ENCODE measurements at places on chromosomes 7 and 10. TPM values are rescaled to one million over a fixed set of nuclear protein-coding genes. Genes with fewer than 3 reads are reported as not detected.
A peak's percentile ranks its signal among the peaks of the same experiment; 100 is the strongest.

DNA sequence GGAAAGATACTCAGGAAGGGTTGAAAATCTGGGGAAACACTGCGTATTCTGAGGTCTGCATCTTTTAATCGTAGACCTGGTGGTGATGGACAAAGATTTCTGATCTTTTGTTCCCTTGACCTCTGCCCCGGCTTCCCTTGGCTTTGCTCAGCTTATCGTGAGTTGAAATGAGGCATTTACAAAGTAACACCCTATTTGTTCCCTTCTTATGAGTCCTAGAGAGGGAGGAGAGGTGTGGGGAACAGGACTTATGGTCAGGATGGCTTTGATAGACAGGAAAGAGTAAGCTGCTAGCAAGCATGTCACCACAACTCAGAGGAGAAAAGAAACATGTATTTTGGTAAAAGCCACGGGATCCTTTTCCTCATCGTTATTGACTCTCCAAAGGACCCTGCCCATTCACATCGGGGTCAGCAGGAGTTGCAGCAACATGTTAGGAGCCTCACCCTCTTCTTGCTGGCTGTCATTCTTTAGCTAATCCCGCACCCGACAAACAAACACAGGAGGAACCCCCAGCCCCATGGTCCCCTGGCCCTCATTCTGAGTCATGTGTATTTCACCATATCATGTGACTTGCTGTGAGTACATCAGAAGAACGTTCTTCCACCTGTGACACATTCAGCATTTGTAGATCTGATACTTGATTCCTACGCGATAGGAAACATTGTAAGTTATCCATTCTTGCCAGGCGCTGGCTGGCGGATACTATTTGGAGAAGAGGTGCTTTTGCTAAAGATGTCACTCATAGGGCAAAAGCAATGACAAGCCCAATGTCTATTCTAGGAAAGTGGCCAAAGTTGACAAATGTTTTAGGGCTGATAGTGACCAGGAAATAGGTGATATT is 170.1 kb downstream of the RTKN2 start:
- no peak for DNase-seq

DNA sequence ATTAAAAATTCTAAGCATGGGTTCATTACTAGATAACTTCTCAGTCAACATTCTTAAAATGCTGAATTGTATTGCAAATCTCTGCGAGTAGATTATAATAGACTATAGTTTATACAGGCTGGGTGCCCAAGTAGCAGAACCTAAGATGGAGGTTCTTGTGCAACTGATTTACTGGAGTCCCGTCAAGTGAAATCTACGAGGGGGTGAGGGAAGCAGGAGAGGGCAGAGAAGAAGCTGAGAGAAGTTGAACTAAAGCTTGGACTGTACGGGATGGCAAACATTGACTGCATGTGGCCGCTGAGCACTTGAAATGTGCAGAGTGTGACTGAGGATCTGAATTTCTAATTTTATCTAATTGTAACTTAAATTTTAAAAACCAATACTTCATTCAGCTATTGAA is 124.5 kb downstream of the CTNNA3 start:
- no peak for DNase-seq

SKIDA1 gene
- 1.2 TPM for total RNA-seq

SLC25A13 gene
- 27.3 TPM for total RNA-seq

GRCh38 chr10:122113945-122114747 is 125.2 kb downstream of the TACC2 start:
- DNase-seq, result no peak

DNA sequence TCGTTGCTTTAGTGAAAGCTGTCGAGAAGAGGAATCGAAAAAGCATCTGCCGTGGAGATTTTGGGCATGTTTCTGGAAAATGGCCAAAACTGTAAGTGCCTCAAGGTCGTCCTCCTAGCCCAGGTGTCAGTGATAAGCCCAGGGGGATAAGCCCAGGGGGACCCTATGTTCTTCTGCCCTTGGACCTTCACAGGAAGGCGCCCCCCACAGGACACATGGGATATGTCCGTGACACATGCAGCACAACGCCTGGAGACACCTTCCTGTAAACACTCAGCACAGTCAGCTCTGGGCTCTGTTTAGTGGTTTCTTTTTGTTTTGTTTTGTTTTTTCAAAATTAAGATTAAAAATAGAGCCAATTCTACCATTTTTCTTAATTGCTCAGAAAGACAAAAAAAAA is 272.7 kb downstream of the KLF6 start:
- no peak for DNase-seq

GRCh38 chr10:119095640-119096039 is 8.3 kb upstream of the DENND10 start:
- no peak for DNase-seq

GRCh38 chr7:84025332-84025927 is 169.2 kb downstream of the SEMA3A start:
- DNase-seq, result peak; percentile 78

DNA sequence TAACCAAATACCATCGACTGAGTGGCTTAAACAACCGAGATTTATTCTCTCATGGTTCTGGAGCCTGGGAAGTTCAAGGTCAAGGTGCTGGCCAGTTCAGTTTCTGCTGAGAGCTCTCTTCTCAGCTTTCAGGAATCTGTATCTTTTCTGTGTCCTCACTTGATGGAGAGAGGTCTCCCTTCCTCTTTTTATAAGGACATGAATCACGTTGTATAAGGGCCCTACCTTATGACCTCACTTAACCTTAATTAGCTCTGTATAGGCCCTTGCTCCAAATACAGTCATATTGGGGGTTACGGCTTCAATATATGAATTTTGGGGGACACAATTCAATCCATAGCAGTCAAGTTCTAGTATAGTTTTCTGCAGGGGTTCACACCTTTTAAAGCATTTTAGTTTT is 135.2 kb upstream of the ADO start:
- DNase-seq, result no peak

ENKUR gene
- total RNA-seq, result not detected

PNLIPRP3 gene
- total RNA-seq, result not detected

DDC gene
- not detected for total RNA-seq

DNA sequence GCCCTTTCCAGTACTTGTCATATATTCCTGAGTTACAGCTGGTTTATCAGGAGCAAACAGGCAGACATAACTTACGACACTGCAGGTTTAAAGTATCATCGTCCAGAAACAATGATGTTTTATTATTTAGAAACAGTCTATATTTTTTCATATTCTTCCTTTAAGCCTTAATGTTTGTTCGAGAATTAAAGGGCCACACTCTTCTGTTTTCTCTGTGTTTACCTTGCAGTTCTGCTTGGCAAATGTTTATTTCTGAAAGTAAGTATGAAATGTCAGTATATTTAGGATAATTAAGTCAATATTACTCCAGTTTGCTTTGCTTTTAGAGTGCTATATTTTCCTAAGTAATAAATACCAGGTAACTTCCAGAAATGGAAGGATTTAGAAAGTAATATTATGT is 115.1 kb downstream of the VTI1A start:
- no peak for DNase-seq

CCL24 gene
- not detected for total RNA-seq

CNNM2 gene
- 7.3 TPM for total RNA-seq

DNA sequence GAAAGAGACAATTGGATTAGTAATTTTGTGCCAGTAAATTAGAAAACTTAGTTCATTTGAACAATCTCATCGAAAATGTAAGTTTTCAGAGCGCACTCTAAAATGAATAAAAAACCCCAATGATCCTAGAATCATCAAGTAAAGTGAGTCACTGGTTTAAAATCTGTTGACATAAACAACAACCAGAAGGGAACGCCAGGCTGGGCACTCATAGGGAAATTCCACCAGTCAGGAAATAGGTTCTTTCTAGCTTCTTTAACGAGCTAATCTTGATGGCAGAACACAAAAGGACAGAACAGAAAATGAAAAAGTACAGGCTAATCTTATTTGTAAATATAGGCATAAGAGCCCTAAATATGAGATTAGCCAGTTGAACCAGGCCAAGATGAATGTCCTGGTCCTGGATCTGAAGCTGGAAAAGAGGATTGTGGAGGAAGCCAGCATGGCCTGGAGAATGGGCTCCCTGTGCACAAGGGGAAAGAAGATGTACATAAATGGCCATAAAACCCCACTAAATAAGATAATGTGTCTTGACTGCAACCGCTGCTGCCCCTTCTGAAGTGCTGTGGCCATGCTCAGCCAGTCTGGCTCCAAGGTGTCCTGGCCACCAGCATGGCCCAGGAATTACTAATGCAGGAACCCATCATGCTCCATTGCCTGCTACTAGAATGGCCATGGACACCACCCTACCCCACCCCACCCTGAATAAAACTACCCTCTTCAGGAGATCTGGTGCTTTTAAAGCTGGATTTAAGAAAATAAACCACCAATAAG is 114.0 kb downstream of the WDFY4 start:
- no peak for DNase-seq

SCIN gene
- 0.29 TPM for total RNA-seq

MYO3A gene
- total RNA-seq, result 0.42 TPM

GRCh38 chr7:73734619-73735527 is 3.7 kb downstream of the ABHD11 start:
- DNase-seq, result peak; percentile 81

- no peak for DNase-seq
Measured at GRCh38 chr10:3043512-3044368, 23.6 kb upstream of the PFKP start.

DNA sequence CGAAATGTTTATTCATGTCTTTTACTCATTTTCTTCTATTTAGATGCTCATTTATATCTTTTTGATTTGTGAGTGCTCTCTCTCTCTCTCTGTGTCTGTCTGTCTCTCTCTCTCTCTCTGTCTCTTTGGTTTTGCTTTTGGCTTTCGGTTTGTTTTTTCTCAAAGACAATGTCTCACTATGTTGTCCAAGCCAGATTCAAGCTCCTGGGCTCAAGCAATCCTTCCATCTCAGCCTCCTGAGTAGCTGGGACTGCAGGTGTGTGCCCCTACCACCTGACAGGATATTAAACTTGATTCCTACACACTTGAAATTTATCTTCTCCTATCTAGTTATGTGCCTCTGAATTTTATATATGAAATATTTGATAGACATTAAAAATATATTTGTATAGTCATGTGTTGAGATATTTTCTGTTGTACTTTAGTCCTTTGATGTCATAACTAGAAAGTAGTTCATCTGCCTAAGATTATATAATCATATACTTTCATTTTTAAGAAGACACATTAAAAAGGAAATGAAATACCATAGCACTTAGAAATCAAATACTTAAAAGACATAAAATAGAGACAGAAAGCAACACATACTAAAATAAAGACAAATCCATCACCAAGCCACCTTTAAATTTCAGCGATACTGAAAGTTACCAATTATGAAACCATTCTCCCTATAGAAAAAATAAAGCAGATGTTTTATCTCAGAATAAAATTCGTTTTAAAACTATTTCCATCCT is 68.1 kb upstream of the SFMBT2 start:
- DNase-seq, result no peak

PNLIP gene
- total RNA-seq, result 4.8 TPM

EIF3B gene
- total RNA-seq, result 78.1 TPM

GRCh38 chr7:132666774-132667172 is 90.5 kb upstream of the PLXNA4 start:
- DNase-seq, result no peak

All from posterior vena cava (tissue), 2 donors.